ENCODE measurements at places on chromosomes 4 and X. TPM values are rescaled to one million over a fixed set of nuclear protein-coding genes. Genes with fewer than 3 reads are reported as not detected.

FAAH2 gene
- 0.06 TPM for total RNA-seq

YIPF6 gene
- total RNA-seq = 32.8 TPM

ZCCHC12 gene
- 0.25 TPM for total RNA-seq

ADGRG4 gene
- not detected for total RNA-seq

NR3C2 gene
- 0.08 TPM for total RNA-seq

TTC29 gene
- not detected for total RNA-seq

PHOX2B gene
- total RNA-seq = not detected

GUCY1B1 gene
- 0.36 TPM for total RNA-seq

PI4K2B gene
- 6.4 TPM for total RNA-seq

ARMCX1 gene
- total RNA-seq = 0.48 TPM

CTAG2 gene
- total RNA-seq = not detected

BST1 gene
- 17.8 TPM for total RNA-seq

All from A549 treated with Hydrocortisone at 1 μM for 4 hours (cell line).